Kidney (tissue), 22 donors: ENCODE measurements at places on chromosomes 3 and 15. TPM values are rescaled to one million over a fixed set of nuclear protein-coding genes. Genes with fewer than 3 reads are reported as not detected.

GRCh38 chr3:183151821-183152351 is 10.6 kb downstream of the LAMP3 start:
- no peak for DNase-seq
- no peaks in the 10 kb centered on the region for H3K36me3 ChIP-seq
- H3K4me3 ChIP-seq = no peak overlapping the region
- H3K27me3 ChIP-seq = no peaks in the 10 kb centered on the region

DNA sequence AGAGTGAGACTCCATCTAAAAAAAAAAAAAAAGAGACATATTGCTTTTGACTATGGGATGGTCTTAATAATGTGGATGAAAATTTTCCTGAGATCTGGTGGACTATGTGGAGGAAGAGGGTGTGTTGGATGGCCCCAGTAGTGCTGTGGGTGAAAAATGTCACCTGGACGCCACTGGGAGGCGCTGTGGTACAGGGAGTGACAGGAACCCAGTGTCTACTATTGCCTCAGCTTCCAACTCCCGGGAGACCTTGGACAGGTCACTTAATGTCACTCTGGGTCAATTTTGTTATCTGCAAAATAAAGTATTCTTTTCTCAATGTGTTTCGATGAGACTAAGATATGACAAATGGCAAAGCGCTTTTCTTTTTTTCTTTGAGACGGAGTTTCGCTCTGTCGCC is 27.7 kb upstream of the DCP1A start:
- H3K4me3 ChIP-seq = no peak overlapping the region
- H3K4me1 ChIP-seq = no peaks in the 10 kb centered on the region
- H3K27ac ChIP-seq = no peak overlapping the region
- no peaks in the 10 kb centered on the region for H3K36me3 ChIP-seq
- H3K27me3 ChIP-seq = no peaks in the 10 kb centered on the region
- peak; percentile 80 for DNase-seq

DNA sequence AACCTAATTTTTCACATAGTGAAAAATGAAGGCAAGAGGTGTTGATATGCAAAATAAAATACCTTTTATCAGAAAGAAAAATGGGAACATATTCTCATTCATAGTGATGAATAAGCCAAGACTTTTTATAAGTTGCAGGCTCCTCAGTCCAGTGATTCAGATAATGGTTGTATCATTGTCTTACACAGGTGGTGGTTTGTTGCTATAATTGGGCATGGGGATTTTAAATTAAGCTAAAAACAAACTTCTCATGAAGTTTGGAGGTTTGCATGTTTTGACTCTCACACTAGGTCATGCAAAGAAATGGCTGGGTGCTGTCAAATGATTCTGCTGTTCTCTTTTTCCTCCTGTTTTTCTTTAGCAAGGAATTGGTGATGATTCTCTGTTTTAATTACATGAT is 60.8 kb upstream of the SKIL start:
- H3K4me1 ChIP-seq = no peaks in the 10 kb centered on the region
- no peak for DNase-seq
- peaks cover 4% of the 10 kb centered on the region for H3K36me3 ChIP-seq
- H3K27ac ChIP-seq = no peak overlapping the region
- H3K27me3 ChIP-seq = no peaks in the 10 kb centered on the region

DNA sequence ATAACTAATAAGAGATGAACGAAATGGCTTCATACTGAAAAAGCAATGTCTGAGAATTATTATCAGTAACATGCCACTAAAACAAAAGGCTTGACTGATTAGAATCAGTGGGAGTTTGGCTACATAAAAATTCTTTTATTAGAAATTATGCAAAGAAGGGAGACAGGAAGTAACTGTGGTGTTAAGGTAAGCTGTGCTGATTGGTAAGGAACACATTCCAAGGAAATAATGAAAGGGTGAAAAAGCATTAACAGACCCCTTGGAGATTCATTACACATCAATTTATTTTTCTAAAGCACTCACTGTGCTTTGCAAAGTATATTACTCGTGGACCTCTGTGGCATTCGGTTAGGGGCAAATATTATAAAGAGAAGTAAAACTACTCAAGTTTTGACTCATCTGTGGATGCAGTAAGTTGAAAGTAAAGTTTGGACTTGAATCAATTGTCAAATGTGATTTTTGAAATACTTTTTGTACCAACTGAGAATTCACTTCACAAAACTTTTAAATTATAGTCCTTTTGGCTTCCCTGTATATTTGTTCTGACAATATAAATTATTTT is 176.1 kb upstream of the ZPLD1 start:
- no peak overlapping the region for H3K4me3 ChIP-seq
- no peaks in the 10 kb centered on the region for H3K4me1 ChIP-seq
- no peaks in the 10 kb centered on the region for H3K27me3 ChIP-seq
- H3K27ac ChIP-seq = no peak overlapping the region
- H3K36me3 ChIP-seq = no peaks in the 10 kb centered on the region

DNA sequence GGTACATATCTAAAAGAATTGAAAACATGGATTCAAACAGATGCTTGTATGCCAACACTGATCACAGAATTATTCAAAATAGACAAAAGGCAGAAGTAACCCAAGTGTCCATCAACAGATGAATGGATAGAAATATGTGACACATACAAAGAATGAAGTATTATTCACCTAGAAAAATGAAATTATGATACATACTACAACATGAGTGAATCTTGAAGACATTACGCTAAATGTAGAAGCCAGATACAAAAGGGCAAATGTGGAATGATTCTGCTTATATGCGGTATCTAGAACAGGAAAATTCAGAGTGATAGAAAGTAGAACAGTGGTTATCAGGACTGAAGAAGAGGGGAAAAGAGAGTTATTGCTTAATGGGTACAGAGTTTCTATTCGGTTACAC is 26.2 kb upstream of the SLC12A8 start:
- no peak overlapping the region for H3K4me3 ChIP-seq
- no peaks in the 10 kb centered on the region for H3K36me3 ChIP-seq
- no peaks in the 10 kb centered on the region for H3K4me1 ChIP-seq
- H3K27ac ChIP-seq = no peak overlapping the region
- H3K27me3 ChIP-seq = no peaks in the 10 kb centered on the region

DNA sequence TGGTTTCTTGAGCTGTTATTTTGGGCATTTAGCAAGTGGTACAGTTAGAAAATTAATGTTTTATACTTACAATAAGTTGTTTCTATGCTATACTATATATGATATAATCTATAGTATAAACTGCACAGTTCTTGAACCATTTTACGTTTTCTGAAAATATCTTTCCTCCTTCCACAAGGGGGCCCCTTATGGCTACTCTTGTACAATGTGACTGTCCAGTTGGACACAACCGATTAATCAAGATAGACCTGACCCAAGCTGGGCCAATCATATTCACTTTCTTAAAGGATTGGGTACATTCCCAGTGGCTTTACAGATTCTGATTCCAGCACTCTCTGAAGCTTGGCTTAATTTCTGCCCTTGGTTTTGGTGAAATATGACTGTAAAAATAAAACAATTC is 953.4 kb downstream of the AGBL1 start:
- DNase-seq = no peak
- no peaks in the 10 kb centered on the region for H3K4me1 ChIP-seq
- H3K27ac ChIP-seq = no peak overlapping the region
- H3K27me3 ChIP-seq = no peaks in the 10 kb centered on the region

GRCh38 chr15:99117111-99117510 is 12.2 kb downstream of the SYNM start:
- H3K4me1 ChIP-seq = no peaks in the 10 kb centered on the region
- no peaks in the 10 kb centered on the region for H3K36me3 ChIP-seq
- H3K27ac ChIP-seq = no peak overlapping the region
- DNase-seq = no peak
- H3K27me3 ChIP-seq = no peaks in the 10 kb centered on the region

DNA sequence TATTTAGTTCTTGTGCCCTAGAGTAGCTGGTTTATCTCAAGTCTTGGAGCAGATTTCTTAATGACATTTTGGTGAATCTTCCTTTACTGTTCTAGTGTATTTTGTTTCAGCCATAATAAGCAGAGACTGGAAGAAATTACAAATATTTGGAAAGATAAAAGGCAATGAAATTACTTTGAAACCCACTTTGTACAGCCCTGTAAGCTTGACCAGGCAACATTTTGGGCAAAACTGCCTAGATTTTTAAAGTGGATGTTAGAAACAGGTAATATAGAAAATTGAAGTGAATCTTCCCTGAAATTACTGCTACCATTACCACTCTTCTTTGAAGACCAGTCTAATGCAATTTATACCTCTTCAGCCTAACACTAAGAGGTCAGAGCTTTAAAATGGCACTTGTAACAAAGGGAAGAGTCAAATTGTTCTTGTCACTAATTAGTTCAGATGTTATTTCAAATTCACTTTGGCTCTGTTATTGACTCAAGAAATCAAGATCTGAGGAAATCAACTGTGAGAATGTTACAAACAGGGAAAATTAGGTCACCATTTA is 589.4 kb downstream of the NLGN1 start:
- DNase-seq = no peak
- no peak overlapping the region for H3K4me3 ChIP-seq
- H3K27ac ChIP-seq = no peak overlapping the region
- H3K36me3 ChIP-seq = no peaks in the 10 kb centered on the region

DNA sequence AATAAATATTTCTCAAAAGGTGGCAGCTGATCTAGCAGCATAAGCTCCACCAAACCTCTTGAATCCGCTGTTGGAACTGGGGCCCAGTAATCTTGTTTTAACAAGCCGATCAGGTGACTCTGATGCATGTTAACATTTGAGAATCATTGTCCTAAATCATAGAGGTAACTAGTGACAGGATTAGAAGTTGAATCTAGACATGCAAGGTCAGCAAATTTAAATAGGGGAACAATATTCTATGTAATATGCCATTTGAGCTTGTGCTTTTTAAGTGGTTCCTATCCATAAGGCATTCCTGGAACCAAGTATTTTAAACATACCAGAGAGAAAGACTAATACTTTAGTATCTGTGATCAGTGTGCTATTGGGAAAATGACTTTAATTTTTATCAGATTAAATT is 412.8 kb downstream of the PYDC2 start:
- no peaks in the 10 kb centered on the region for H3K27me3 ChIP-seq
- no peaks in the 10 kb centered on the region for H3K4me1 ChIP-seq
- H3K4me3 ChIP-seq = no peak overlapping the region
- no peak for DNase-seq

DNA sequence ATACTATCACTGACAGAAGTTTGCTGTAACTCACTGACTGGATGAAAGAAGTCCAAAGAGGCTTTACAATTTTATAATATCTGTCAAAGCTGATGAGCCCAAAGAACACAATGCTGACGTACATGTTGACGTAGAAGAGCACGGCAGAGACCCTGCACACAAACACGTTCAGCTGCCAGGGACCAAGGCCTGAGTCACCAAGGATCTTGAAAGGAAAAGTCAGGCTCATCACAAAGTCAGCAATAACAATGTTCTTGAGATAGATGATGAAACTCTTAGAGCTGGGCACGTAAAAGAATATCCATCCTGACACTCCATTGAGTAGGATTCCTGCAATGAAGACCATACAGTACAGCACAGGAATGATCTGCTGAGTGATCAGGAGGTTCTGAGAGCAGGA is 10.9 kb upstream of the GPR171 start:
- H3K4me3 ChIP-seq = no peak overlapping the region
- H3K27ac ChIP-seq = no peak overlapping the region
- DNase-seq = no peak
- H3K36me3 ChIP-seq = no peaks in the 10 kb centered on the region
- H3K27me3 ChIP-seq = no peaks in the 10 kb centered on the region
- H3K4me1 ChIP-seq = no peaks in the 10 kb centered on the region

DNA sequence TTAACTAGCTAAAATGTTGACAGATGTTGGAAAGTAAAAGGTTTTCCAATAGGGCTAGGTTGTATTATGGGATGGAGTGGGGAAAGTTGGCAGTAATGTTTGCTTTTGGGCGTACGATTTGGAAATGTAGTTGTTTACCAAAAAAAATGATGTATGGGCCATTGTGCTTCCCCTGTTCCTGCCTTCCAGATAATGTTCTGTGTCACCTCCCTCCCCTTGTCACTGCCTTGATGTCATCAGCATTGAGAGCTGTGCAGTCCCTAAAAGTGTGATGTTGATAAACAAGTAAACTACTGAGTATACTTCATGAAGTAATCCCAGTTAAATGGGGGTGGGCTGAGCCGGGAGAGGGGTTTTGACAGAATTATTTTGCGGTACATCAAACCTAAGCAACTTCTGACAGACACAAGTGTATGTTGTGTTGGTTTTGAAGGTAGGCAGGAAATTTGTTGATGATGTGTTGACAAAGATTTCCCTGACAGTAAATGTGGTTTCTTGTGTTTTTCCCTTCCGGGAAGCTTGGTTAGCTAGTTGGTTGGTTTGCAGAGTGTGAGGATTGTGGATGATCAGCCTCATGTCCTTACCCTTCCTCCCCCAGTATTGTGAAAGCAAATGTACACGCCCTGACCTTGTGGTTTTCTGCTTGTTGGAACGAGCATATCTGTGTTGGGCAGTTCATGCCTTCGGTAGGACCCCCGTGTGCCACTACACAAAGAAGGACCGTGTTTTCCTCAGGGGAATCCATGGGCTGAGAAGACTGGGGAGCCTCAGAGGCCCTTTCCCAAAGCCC is 87.3 kb downstream of the PGPEP1L start:
- H3K36me3 ChIP-seq = peaks cover 30% of the 10 kb centered on the region
- H3K4me3 ChIP-seq = no peak overlapping the region
- no peak overlapping the region for H3K27ac ChIP-seq
- no peak for DNase-seq
- H3K27me3 ChIP-seq = no peaks in the 10 kb centered on the region

GRCh38 chr3:56113231-56113630 is 355.0 kb downstream of the ERC2 start:
- no peaks in the 10 kb centered on the region for H3K27me3 ChIP-seq
- no peaks in the 10 kb centered on the region for H3K4me1 ChIP-seq
- H3K4me3 ChIP-seq = no peak overlapping the region
- H3K36me3 ChIP-seq = no peaks in the 10 kb centered on the region
- DNase-seq = no peak

GRCh38 chr15:49830391-49830790 is 209.5 kb downstream of the DTWD1 start:
- H3K27ac ChIP-seq = no peak overlapping the region
- peak; percentile 13 for DNase-seq
- H3K4me1 ChIP-seq = no peaks in the 10 kb centered on the region
- no peaks in the 10 kb centered on the region for H3K36me3 ChIP-seq

- no peaks in the 10 kb centered on the region for H3K4me1 ChIP-seq
- peak overlapping the region; percentile 95 for H3K4me3 ChIP-seq
- no peaks in the 10 kb centered on the region for H3K36me3 ChIP-seq
- peak; percentile 44 for DNase-seq
- peak overlapping the region; percentile 55 for H3K27ac ChIP-seq
Observed at GRCh38 chr15:41333026-41333562, 413 bp downstream of the NUSAP1 start.

Gene VIPR1
- total RNA-seq = 4.9 TPM

Gene CCDC54
- not detected for total RNA-seq

Gene CCR8
- 0.19 TPM for total RNA-seq

Gene ECE2
- not detected for total RNA-seq

Gene CD200R1
- 2.2 TPM for total RNA-seq

Gene FGD5
- total RNA-seq = 40.1 TPM

Gene PLCB2
- total RNA-seq = 37.2 TPM
